ENCODE measurements at places on chromosomes 1 and 21. TPM values are rescaled to one million over a fixed set of nuclear protein-coding genes. Genes with fewer than 3 reads are reported as not detected.

DNA sequence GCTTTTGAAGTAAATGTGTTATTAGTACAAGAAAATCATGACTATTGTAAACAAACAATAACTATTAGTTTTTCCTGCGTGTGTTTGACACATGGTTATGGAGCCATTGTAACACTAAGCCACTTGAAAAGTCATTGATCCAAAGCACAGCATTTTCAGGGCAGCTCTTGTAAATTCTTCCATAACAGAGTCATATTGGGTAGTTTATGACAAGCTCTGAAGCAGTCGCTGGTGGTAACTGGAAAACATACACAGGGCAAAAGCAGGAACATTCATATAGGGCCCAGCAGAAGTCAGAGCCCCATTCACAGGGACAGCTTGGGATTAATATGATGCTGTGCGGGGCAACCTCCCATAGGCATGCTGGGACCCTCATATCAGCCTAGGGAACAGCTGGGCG, 483.2 kb upstream of the PTBP2 start:
- H3K4me1 ChIP-seq = peaks cover 25% of the 10 kb centered on the region
- no peaks in the 10 kb centered on the region for H3K36me3 ChIP-seq
- no peak for DNase-seq
- H3K27me3 ChIP-seq = no peaks in the 10 kb centered on the region

DNA sequence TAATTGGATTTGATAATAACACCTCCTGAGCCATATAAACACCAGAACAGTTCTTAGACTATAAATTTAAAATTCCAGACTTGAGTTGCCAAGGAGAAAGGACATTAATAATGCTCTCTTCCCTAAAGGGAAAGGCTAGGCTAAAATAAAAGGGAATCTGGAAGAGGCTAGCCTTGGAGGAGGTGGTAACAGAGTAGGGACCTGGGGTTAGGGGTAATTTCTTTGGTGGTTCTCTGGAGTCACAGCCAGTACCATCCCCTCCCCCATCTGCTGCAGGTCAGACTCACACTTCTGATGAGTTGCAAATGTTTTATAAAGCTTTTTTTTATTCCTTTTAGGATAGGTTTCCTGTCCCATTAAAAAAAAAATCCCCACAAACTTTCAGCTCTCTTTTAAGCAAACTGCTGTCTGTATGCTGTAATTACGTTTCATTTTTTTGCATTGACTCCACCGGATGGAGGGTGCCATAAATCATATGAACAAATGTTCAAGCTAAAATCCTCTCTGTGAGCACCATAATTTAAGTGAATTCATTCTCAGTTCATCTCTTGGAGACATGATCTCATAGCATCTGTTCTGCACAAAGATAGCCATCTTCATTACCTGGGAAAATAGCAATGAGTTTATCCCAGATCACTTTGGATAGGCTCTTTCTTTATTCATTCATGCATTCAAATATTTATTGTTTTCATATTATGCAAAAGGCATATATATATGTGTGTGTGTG, 379.6 kb downstream of the TTLL7 start:
- peaks cover 2% of the 10 kb centered on the region for H3K4me1 ChIP-seq
- H3K36me3 ChIP-seq = no peaks in the 10 kb centered on the region
- no peak for DNase-seq
- H3K4me3 ChIP-seq = no peak overlapping the region
- H3K27me3 ChIP-seq = no peaks in the 10 kb centered on the region

DNA sequence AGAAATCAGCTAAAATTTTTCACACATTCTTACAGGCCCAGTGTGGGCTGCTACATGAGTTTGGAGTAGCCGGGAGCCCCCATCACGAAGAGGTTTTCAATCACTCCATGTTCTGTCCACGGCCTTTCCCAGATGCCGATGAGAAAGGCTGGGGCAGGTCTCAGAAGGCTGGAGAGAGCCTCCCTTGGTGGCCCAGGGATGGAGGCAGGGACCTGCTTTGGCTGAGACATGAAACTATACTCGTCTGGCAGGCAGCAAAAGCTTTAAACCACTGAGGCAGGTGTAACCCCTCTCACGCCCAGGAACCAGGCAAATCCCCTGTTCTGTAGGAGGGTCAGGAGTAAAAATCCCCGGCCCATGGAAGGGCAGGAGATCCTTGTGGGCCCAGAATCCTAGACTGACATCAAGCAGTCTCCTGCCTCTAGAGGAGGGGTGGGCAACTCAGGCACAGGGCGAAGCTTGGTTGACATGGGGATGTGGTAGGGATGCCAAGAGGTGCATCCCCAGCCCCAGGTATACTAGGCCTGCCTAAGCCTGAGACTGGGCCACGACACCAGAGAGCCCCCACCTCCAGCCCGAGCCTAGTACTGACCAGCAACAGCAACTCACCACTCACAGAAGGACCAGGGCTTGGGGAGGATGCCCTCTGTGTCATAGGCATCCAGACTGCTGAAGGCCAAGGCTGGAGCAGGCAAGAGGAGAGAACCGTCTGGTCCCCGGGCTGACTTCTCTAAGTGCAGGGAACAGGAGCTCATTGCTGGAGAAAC, 9.1 kb downstream of the MMEL1 start:
- no peaks in the 10 kb centered on the region for H3K4me1 ChIP-seq
- peaks cover 68% of the 10 kb centered on the region for H3K27me3 ChIP-seq
- no peak overlapping the region for H3K4me3 ChIP-seq
- DNase-seq = no peak
- H3K36me3 ChIP-seq = no peaks in the 10 kb centered on the region

- no peak overlapping the region for H3K27ac ChIP-seq
- no peaks in the 10 kb centered on the region for H3K27me3 ChIP-seq
- H3K36me3 ChIP-seq = no peaks in the 10 kb centered on the region
Observed at GRCh38 chr1:172893146-172893841, 157.4 kb downstream of the TNFSF18 start.

GRCh38 chr1:221696718-221697461, 45.0 kb downstream of the DUSP10 start:
- no peak overlapping the region for H3K4me3 ChIP-seq
- no peaks in the 10 kb centered on the region for H3K4me1 ChIP-seq
- peaks cover 6% of the 10 kb centered on the region for H3K36me3 ChIP-seq
- H3K27me3 ChIP-seq = no peaks in the 10 kb centered on the region

GRCh38 chr1:46802081-46802480, 3.2 kb downstream of the CYP4B1 start:
- peaks cover 4% of the 10 kb centered on the region for H3K4me1 ChIP-seq
- no peak overlapping the region for H3K27ac ChIP-seq
- H3K4me3 ChIP-seq = no peak overlapping the region
- no peaks in the 10 kb centered on the region for H3K36me3 ChIP-seq

Gene MYOC
- not detected for total RNA-seq

All from progenitor cell of endocrine pancreas (in vitro differentiated cells).